ELF-1 (cell line): ENCODE measurements at places on chromosomes 13 and 19.

- DNase-seq, result no peak
Measured at GRCh38 chr13:36959456-36960116, 39.5 kb upstream of the SMAD9 start.

GRCh38 chr13:71704656-71705055 is 162.3 kb downstream of the DACH1 start:
- no peak for DNase-seq

DNA sequence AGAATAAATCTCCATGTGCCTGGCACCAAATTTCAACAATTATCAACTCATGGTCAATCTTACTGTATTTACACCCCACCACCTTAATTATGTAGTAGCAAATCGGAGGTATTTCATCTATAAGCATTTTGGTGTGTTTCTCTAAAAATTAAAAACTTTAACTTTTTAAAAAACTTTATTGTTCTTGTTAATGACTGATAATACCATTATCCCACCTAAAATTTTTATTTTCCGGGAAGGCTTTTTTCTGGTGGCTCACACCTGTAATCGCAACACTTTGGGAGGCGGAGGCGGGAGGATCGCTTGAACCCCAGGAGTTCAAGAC is 453 bp upstream of the PDCD2L start:
- DNase-seq, result no peak

DNA sequence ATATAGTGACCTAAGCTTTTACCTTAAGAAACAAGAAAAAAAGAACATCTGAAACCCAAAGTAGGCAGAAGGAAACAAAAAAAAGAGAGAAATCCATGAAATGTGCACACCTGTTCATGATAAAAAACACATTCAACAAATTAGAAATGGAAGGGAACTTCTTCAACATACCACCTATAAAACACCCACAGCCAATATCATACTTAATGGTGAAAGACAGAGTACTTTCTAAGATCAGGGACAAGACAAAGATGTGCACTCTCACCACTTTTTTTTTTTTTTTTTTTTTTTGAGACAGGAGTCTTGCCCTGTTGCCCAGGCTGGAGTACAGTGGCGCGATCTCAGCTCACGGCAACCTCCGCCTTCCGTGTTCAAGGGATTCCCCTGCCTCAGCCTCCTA is 29.2 kb downstream of the ZNF45 start:
- no peak for DNase-seq

DNA sequence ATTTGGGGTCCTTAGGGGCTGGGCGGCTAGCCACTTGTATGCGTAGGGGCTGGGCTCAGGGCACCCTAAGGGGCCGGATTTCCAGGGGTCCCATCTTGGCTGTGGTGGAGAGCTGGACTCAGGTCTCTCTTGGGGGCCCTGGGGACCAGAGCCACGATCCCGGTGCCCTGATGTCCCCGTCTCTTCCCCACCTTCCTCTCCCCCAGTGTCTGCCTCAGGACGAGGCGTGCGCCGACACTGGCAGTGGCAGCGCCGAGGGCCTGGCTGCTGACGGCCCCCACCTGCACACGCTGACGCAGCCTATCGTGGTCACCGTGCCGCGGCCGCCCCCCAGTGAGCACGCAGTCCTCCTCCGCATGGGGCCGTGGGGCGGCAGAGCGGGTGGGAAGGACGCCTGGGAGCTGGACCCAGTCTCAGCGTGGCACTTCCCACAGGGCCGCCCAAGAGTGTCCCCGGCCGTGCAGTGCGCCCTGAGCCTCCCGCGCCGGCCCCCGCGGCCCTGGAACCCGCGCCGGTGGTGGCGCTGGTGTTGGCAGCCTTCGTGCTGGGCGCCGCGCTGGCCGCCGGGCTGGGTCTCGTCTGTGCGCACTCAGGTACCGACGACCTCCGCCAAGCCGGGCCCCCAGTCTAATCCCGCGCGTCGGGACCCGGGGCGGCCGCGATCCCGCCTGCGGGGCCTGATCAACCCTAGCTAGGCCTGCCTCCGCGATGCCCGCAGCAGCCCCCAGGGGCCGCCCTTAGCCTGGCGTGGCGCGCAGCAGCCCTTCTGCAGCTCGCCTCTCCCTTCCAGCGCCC is 2.7 kb upstream of the SNAPC2 start:
- DNase-seq, result peak; percentile 66

GRCh38 chr13:45063261-45063860 is 56.9 kb upstream of the GTF2F2 start:
- DNase-seq, result no peak

DNA sequence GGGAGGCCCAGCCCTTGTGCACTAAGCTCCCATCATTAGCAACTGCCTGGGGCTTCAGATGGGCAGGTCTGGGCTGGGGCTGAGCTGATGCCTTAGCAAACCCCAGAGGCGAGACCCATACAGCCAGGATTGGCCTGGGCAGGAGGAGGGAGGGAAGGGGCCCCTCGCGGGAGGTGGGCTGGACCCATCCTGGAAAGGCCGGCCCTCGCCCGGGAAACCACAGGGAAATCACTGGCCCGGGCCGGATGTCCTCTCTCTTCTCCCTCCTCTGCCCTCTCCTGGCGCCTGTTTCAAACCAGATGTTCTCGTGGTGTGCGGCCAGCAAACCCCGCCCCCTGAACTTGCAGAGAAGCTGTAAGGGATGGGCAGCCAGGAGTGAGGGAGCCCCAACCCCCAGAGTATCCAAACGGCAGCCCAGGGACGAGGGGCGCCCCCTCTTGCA is 43.1 kb downstream of the TMEM255B start:
- DNase-seq, result peak; percentile 82

DNA sequence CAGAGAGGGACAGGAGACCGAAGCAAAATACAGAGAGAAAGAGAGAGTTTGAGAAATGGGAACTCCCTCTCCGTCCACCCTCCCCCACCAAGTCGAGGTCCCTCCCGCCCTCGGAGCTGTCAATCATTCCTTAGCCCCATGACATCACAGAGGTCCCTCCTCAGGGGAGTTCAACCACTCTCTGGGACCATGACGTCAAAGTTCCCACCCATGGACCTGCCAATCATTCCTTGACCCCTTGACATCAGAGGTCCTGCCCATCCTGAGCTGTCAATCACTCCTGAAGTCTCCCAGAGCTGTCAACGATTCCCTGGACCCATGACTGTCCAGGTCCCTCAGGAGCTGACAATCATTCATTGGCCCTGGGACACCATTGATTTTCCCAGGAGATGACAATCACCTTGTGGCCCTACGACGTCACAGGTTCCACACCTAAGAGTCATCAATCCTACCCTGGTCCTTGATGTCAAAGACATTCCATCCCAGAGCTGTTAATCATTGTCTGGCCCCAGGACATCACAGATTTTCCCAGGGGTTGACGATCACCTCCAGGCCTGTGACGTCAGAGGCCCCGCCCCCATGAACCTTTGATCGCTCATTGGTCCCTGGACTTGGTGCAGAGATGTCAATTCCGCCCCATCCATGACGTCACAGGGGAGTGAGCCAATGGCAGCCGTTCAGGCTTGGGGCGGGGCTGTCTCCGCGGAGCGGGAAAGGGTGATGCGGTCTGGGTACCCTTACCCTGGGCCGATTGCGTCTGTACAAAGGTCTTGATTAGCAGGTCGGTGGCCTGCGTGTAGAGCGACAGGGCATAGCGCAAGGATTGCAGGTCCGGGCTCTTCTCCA is 61.7 kb downstream of the COLGALT1 start:
- DNase-seq, result peak; percentile 94

DNA sequence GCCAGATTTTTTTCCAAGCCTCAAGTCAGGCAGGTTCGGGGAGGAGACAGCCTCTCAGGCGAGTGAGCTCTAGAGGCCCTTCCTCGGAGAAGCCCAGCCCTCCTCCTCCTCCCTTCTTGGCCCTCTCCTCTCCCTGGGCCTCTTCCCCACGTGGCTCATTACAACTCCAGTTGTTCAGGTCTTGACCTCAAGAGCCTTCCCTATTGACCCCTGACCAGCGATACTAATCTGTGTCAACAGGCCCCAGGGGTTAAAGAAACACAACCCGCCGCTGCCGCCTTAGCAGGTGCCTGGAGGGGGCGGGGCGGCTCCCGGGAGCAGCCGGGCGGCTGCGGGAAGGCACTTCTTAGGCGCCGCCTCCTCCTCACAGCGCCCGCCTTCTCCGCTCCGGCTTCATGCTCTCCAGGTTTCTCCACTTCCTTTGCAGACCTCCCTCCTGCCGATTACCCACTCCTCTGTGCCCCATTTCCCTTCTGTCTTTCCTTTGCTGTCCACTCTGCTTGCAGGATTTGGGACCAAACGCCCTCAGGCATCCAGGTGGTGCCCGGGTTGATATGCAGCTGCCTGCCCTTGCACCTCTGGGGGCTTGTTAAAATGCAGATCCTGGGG is 51.0 kb downstream of the LYL1 start:
- DNase-seq, result peak; percentile 99

- no peak for DNase-seq
Measured at GRCh38 chr13:75327135-75327510, 154.8 kb downstream of the TBC1D4 start.

GRCh38 chr13:95627590-95627989 is 16.9 kb downstream of the DZIP1 start:
- no peak for DNase-seq

DNA sequence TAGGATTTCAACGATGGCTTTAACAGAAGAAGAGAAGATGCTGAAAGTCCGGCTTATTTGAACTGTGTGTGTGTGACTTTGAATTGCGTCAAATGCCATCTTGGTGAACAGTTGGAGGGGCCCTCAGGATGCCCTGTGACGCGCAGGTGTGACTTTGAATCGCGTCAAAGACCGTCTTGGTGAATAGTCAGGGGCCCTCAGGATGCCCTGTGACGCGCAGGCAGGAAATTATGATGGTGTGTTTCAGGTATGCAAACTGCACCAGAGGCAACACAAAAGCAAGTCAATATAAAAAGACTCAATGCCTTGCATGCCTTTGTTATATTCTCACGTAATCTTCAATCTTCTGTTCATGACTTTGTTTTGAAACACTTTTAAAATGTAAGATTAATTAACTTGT is 29.2 kb downstream of the ATP11A start:
- DNase-seq, result no peak

- no peak for DNase-seq
Measured at GRCh38 chr19:47464675-47465419, 6.8 kb downstream of the SLC8A2 start.

- DNase-seq, result no peak
Measured at GRCh38 chr13:36552334-36552733, 120.0 kb downstream of the CCNA1 start.

GRCh38 chr19:12364391-12365235 is 870 bp downstream of the ZNF442 start:
- peak; percentile 17 for DNase-seq

GRCh38 chr13:39415008-39415802 is 187.8 kb downstream of the LHFPL6 start:
- DNase-seq, result peak; percentile 38

- DNase-seq, result no peak
Measured at GRCh38 chr19:42323852-42324654, 1.4 kb upstream of the MEGF8 start.

DNA sequence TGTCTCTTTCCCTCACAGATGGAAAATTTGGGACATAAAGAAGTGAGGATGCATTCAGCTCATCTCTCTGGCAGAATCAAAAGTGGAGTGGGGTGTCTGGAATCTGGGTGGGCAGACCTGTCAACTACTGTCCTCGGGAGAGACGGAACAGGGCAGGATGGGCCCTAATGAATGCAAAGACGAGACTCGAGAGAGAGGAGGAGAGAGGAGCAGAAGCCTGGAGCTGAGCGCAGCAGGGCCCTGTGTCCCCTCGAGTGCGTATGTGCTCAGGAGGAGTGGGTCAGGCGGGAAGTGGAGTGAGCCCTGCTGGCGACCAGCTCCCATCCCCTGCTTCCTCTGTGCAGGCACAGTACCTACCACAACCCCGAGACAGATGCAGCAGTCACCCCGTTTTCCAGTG is 78.9 kb downstream of the TEX29 start:
- no peak for DNase-seq

GRCh38 chr13:39870197-39870747 is 214.8 kb downstream of the COG6 start:
- no peak for DNase-seq

GRCh38 chr19:1475751-1476437 is 3.1 kb downstream of the C19orf25 start:
- DNase-seq, result no peak

- DNase-seq, result no peak
Measured at GRCh38 chr13:20353973-20354372, 121.9 kb upstream of the GJB6 start.

GRCh38 chr13:42751693-42752092 is 29.7 kb upstream of the FAM216B start:
- DNase-seq, result no peak

GRCh38 chr19:8209462-8210378 is 550 bp downstream of the CERS4 start:
- peak; percentile 68 for DNase-seq

DNA sequence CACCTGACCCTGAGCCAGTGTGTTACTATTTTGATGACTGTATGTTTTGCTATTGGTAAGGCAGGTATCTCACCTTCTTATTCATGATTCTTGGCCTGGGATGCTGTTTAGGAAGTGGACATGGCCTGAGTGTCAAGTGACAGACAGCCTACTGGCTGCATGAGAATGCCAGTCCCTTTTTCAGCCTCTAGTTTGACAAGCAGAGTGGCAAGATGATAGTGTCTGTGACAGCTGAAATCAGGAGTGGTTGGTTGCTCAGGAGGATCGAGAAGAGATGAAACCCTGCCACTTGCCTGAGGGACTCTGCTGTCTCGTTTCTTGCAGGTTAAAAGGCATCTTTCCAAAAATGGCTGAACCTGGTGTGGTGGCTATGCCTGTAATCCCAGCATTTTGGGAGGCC is 7.1 kb upstream of the ELOF1 start:
- no peak for DNase-seq

GRCh38 chr13:80054806-80055205 is 286.1 kb downstream of the SPRY2 start:
- no peak for DNase-seq

DNA sequence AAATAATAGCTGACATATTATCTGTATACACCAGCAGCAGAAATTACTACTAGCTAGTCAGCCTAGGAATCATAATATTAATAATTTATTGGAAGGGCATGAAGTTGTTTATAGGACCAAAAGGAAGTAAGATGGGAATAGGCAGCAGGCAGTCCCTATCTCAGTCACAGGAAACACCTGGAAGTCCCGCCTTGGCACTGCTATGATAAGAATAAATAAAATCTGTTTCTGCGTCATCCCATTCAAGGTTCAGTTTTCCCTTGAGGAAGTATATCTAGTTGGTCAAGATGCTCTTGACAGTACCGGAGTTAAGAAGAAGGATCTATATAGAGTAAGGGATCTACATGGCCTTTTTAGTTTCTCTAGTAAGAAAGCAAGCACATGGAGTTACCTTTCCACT is 830.8 kb downstream of the DIAPH3 start:
- DNase-seq, result no peak

DNA sequence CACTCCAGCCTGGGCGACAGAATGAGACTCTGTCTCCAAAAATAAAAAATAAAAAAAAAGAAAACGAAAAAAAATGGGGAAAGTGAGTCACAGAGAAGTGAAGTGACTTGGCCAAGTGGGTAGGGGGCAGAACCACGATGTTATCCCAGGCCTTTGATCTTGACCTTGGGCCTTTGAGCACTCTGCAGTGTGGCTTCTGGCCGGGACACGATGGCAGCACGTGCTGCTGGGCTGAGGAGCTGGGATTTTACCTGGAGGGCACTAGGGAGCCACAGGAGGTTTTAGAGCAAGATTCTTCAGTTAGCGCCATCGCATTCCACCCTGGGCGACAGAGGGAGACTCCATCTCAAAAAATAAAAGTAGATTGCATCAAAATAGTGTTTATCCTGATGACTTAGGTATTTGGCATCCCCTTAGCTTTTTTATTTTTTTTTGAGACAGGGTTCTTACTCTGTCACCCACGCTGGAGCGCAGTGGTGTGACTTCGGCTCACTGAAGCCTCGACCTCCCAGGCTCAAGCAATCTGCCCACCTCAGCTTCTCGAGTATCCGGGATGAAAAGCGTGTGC is 4.3 kb upstream of the TLE5 start:
- DNase-seq, result no peak
